ENCODE measurements at places on chromosomes 7 and 10. TPM values are rescaled to one million over a fixed set of nuclear protein-coding genes. Genes with fewer than 3 reads are reported as not detected.

- H3K27me3 ChIP-seq, result no peaks in the 10 kb centered on the region
- peak overlapping the region; percentile 18 for H3K27ac ChIP-seq
- no peak for DNase-seq
- no peaks in the 10 kb centered on the region for H3K36me3 ChIP-seq
- no peak overlapping the region for H3K4me3 ChIP-seq
Observed at GRCh38 chr10:113057948-113058522, 108.0 kb downstream of the TCF7L2 start.

GRCh38 chr7:132116369-132116768 is 459.9 kb downstream of the PLXNA4 start:
- H3K4me1 ChIP-seq, result peaks cover 2% of the 10 kb centered on the region
- H3K27ac ChIP-seq, result no peak overlapping the region
- DNase-seq, result no peak
- H3K36me3 ChIP-seq, result no peaks in the 10 kb centered on the region
- no peak overlapping the region for H3K4me3 ChIP-seq

GRCh38 chr10:79422178-79422892 is 23.1 kb downstream of the ZCCHC24 start:
- no peak overlapping the region for H3K27ac ChIP-seq
- no peaks in the 10 kb centered on the region for H3K4me1 ChIP-seq
- no peaks in the 10 kb centered on the region for H3K27me3 ChIP-seq
- no peak for DNase-seq

PON1 gene
- total RNA-seq, result 0.90 TPM
